ENCODE measurements at places on chromosomes 7 and 10. TPM values are rescaled to one million over a fixed set of nuclear protein-coding genes. Genes with fewer than 3 reads are reported as not detected.

WIPF3 gene
- not detected for total RNA-seq

GRCh38 chr7:75856536-75856935 lies 22.3 kb upstream of the RHBDD2 start:
- H3K4me3 ChIP-seq, result no peak overlapping the region
- peaks cover 4% of the 10 kb centered on the region for H3K4me1 ChIP-seq
- H3K36me3 ChIP-seq, result no peaks in the 10 kb centered on the region
- H3K27me3 ChIP-seq, result peaks cover 3% of the 10 kb centered on the region
- no peak for DNase-seq

- no peaks in the 10 kb centered on the region for H3K36me3 ChIP-seq
- H3K27me3 ChIP-seq, result no peaks in the 10 kb centered on the region
These were observed 31.3 kb upstream of the KIAA1217 start for GRCh38 chr10:24177636-24178035.

- no peak for DNase-seq
- H3K4me1 ChIP-seq, result no peaks in the 10 kb centered on the region
- no peak overlapping the region for H3K27ac ChIP-seq
- no peak overlapping the region for H3K4me3 ChIP-seq
These were observed 23.9 kb downstream of the MACC1 start for GRCh38 chr7:20193242-20193777.

DNA sequence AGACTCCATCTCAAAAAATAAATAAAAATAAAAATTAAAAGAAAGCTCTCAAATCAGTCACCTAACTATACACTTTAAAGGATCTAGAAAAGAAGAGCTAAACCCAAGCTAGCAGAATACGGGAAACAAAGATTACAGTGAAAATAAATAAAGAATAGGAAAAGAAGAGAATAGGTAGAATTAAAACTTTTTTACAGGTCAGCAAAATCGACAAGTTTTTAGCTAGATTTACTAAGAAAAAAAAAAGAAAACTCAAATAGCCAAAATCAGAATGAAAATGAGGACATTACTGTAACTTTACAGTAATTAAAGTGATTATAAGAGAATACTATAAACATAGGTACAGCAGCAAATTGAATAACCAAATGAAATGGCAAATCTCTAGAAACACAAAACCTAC lies 51.5 kb upstream of the RABGEF1 start:
- no peak for DNase-seq
- no peaks in the 10 kb centered on the region for H3K4me1 ChIP-seq
